EH (cell line): ENCODE measurements at places on chromosomes 1 and 21.
A peak's percentile ranks its signal among the peaks of the same experiment; 100 is the strongest.

DNA sequence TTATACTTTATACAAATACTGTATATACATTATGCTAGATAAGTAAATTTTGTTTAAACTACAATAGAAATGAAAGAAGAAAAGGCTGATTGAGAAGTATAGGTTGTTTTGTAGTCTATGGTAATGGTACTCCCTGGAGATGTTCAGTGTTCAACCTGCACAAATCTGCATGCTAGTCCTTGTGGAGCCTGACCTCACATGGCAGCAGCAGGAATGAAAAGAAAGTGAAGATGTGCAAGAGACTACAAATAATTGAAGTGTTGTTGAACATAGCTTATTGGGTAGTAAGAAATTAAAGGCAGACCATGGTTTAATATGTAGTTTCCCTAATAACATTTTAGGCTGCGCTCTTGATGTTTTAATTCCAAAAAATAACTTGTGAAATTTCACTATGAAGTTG lies 201.2 kb downstream of the TGFB2 start:
- peak; percentile 59 for DNase-seq

DNA sequence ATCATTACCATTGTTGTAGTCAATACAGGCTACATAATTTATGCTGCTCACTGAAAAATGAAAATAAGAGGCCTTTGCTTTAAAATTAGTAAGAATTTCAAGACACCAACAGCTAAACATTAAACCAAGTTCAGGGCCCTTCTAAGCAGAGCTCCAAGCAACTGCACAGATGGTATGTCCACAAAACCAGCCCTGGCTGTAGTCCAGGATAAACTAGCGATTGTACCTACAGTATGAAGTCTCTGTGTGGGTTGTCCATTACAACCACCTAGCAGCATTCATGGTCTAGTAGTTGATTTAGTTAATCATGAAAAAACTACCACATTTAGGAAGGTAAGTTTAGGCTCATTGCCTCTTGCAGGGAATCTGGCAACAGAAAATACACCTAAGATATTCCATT lies 35.3 kb downstream of the CLCA4 start:
- no peak for DNase-seq

DNA sequence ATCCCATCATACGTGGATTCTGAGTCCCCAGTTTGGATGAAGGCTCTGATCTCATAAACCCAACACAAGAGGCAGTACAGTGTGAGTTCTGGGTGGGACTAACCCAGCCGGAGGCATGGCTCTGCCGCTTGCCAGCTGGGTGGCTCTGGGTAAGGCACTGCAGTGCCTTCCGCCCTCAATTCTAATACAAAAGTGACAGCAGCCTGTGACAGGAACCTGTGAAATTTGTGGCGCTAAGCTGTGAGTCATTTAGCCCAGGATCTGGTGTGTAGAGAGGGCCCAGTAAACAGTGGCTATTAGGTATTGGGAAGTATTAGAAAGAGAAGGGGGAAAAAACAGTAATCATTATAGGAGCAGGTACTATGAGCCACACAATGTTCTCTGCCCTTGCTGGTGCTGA lies 23.3 kb downstream of the HSPG2 start:
- no peak for DNase-seq

GRCh38 chr1:108961198-108961597 lies 2.1 kb downstream of the CLCC1 start:
- DNase-seq: no peak

- no peak for DNase-seq
These were observed 2.9 kb downstream of the ZBTB40 start for GRCh38 chr1:22454476-22455056.

GRCh38 chr1:37306461-37306860 lies 167.9 kb upstream of the ZC3H12A start:
- no peak for DNase-seq

- peak; percentile 95 for DNase-seq
These were observed 11.0 kb downstream of the EVA1C start for GRCh38 chr21:32423320-32424190.
